ENCODE measurements at places on chromosomes 2 and 18. TPM values are rescaled to one million over a fixed set of nuclear protein-coding genes. Genes with fewer than 3 reads are reported as not detected.

The PRSS56 gene
- total RNA-seq, result 0.27 TPM

The RNF125 gene
- 0.23 TPM for total RNA-seq

The SNTG2 gene
- total RNA-seq, result not detected

The COL6A3 gene
- total RNA-seq, result 0.09 TPM

The MBD2 gene
- total RNA-seq, result 57.1 TPM

The CFAP65 gene
- 0.32 TPM for total RNA-seq

The GPR39 gene
- 9.9 TPM for total RNA-seq

The KCNG2 gene
- not detected for total RNA-seq

The NLRC4 gene
- not detected for total RNA-seq
